ENCODE measurements at places on chromosomes 2 and 18. TPM values are rescaled to one million over a fixed set of nuclear protein-coding genes. Genes with fewer than 3 reads are reported as not detected.

STPG4 gene
- total RNA-seq = 0.29 TPM

ZNF385B gene
- total RNA-seq = 95.9 TPM

TXNDC2 gene
- total RNA-seq = not detected

HOXD9 gene
- total RNA-seq = not detected
